ENCODE measurements at places on chromosomes 5 and 9.

DNA sequence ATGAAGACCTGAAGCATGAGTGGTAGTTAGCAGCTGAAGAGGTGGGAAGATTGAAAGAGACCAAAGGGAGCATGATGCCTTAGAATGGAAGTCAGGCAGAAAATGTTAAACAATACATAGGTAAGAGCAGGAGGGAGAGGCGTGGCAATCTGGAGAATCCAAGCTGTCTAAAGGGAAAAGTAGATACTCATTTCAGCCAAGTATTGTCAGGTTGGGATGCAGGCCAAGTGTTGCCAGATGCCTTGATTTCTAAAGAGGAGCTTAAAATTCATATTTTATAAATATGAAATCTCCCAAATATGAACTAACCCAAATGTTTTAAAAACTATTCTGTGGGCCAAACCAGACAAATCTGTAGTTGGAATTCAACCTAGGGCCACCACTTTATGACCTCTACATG is 4.2 kb downstream of the PAM start:
- DNase-seq: no peak

DNA sequence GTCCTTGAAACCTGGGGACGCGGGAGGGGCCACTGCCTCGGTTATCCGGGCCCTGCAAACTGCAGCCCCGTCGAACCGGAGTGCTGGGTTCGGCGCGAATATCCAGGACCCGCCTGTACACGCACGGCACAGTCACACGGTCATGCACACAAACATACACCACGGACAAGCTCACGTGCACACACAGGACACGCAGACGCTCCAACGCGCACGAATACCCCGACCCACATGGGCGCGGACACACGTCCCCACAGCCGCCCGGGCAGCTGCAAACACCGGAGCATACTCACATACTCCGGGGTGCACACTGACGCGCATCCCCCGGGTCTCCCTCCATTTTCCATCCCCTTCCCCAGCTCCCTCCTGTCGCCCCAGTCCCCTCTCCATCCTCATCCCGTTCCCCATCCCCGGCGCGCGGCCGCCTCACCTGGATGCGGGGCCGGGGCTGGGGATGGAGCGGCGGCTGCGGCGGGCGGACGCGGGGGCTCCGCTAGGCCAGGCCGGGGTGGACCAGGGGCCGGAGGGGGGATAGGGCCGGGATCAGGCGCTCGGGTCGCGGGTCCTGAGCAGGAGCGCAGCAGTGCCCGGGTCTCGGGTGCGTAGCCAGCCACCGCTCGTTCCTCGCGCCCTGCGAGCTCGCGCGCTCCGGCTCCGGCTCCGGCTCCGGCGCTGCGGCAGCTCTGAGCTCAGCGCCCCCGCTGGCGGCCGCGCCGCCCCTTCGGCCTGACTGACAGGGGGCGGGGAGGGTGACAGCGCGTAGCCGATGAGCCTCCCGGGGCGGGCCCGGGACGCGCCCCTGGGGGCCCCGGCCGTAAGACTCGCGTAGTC is at the start of the genes EIF4E1B and SNCB:
TSS of gene EIF4E1B (plus strand) at position 823 of the 828 bp plus-strand sequence. CDS start 12,113 bp downstream, outside the sequence.
TSS of gene SNCB (minus strand) at position 682 of the 828 bp plus-strand sequence. CDS start 880 bp downstream, outside the sequence.
- DNase-seq: no peak

DNA sequence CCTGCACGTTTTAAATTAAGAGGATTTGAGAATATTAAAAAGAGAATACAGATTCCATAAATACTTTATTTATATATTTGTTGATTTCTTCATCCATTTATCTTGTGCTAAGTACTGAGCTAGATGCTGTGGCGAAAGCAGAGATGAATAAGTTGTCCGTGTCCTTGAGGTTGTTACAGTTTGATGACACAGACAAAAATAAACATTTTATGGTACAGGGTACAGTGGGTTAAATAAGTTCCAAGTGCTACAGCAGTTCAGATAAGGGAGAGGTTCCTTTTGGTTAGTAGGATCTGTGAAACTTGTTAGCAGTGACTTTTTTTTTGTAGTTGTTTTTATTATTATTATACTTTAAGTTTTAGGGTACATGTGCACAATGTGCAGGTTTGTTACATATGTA is 50.2 kb downstream of the MACIR start:
- DNase-seq: no peak

DNA sequence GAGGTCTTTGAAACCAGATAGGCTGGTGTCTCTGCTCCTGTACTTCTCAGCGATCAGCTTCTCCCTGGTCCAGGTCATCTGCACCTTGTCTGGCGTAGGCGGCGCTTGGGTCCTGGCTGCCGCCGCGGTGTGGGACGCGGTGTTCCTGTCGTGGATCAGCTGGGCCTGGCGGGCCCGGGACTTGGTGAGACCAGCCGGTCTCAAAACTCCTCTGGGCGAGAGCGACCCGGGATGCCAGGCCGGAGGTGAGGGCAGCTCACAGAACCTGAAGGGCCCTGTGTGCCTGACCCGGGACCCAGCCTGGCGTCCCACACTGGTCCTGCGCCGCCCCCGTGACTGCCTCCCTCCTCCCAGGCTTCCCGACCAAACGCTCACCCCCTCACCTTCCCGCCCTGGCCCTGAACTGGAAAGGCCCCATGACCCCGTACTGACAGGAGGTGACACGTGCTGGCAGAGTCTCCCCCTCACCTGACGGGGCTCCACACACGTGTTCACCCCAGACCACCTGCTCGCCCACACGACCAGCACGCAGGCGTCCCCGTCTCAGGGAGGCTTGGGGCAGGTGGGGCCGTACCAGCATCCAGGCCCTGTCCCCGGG is 49.0 kb downstream of the NKD2 start:
- DNase-seq: no peak

- DNase-seq: no peak
These were observed 207.1 kb upstream of the PAPPA start for GRCh38 chr9:115946530-115946929.

- DNase-seq: no peak
These were observed 216.1 kb downstream of the MEF2C start for GRCh38 chr5:88666761-88667495.

DNA sequence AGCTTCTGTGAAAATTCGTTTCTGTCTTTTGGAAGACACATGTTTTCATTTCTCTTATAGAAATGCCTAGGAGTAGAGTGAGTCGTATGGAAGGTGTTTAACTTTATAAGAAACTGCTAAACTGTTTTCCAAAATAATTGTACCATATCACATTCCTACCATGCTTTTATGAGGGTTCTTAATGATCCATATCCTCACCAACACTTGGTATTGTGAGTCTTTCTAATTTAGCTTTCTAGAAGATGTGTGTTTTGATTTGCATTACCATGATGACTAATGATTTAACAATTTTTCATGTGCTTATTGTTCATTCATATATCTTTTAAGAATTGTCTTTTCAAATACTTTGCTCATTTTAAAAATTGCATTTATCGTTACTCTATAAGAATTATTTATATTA is 223.6 kb downstream of the COMMD10 start:
- no peak for DNase-seq

DNA sequence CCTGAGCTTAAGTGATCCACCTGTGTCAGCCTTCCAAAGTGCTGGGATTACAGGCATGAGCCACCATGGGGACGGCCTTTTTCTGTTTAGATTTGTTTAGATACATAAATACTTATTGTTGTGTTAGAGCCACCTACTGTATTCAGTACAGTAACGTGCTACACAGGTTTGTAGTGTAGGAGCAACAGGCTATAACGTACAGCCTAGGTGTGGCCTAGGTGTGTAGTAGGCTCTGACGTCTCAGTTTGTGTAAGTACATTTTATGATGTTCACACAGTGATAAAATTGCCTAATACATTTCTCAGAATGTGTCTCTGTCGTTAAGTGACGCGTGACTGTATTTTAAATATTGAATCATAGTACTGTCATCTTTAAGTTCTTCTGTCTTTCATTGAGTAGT is 84.1 kb downstream of the MELK start:
- DNase-seq: no peak

GRCh38 chr5:15238006-15238405 is 262.0 kb upstream of the FBXL7 start:
- DNase-seq: no peak

DNA sequence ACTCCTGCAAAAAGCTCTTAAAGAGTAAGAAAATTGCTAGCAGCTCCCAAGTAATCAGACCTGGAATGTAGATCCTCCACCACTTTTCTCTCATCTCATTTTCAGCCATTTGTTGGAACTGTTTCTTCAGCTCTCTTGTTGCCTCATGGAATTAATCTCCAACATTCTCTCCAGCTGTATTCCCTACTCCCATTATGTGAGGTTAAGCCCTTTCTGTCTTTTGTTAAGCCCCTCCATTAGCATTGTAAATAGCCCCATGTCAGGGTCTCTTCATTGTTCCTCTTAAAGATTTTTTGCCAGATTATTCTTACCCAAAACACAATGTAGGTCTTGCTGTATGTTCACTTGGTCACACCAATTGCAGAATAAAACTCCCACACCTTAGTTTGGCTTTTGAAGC is 119.8 kb downstream of the PLPPR1 start:
- no peak for DNase-seq

DNA sequence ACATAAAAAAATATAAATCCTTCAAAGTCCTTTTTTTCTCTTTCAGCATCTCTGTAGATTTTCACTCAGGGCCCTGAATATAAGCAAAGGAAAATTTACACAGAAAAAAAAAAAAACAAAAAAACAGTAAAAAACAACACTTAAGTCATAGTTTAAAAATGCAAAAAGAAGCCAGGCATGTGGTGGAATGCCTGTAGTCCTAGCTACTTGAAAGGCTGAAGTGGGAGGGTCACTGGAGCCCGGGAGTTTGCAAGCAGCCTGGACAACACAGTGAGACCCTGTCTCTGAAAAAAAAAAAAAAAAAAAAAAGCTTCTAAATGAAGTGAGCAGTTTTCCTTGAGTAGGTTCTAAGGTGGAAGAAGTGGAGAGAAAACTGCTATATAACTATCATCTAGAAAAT is 55.0 kb upstream of the BNC2 start:
- no peak for DNase-seq

DNA sequence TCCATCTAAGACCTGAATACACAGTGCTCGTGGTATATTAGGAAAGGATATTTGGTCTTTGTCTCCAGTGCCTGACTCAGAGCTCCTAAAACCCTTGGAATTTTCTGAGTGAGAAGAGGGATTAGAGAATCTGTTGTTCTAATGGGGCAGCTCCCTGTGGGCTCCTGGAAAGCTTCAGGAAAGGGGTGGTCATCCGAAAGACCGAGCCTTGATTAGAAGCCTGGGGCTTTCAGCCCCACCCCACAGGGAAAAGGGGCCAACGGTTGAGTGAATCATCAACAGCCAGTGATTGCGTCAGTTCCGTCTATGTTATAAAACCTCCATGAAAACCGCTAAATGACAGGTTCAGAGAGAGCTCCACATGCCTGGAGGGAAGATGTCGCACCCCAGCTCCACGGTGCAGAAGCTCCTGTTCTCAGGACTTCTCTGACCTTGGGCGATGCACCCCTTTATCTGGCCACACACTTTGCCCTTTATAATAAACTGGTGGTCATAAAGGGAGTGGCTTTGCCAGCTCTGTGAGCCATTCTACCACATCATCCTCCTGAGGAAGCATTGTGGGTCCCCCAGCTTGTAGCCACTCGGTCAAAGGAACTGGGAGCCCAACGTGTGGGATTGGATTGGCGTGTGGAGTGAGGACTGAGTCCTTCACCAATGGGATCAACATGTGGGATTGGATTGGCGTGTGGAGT is 71.0 kb upstream of the ICE1 start:
- no peak for DNase-seq

- no peak for DNase-seq
These were observed 10.6 kb upstream of the UBAP2 start for GRCh38 chr9:34059281-34059680.

DNA sequence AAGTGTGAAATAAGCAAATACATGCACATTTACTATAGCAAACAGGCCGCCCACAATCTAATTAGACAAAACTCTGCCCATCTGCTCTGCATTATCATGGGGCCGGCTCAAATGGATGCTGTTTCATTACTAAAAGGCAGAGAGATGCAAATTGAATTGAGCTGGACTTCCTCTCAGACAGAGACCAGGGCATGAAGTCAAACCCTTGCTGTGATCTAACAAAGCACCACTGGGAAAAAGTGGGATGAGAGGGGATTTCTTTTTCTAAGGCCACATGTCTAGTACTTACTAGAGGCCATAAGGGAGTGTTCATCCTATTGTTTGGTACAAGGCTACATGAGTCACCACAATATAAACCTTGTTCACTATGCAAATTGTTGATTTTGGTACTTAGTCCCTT is 614.7 kb downstream of the ISL1 start:
- DNase-seq: no peak

Measured in fibroblast of skin of left biceps (primary cell).